ENCODE measurements at places on chromosomes 16 and 17.

GRCh38 chr17:36837195-36837938 lies 99.9 kb upstream of the LHX1 start:
- DNase-seq, result no peak

- DNase-seq, result peak; percentile 8
Measured at GRCh38 chr17:34499576-34499975, 79.8 kb upstream of the TMEM132E start.

GRCh38 chr17:2635675-2636074 lies 42.2 kb downstream of the PAFAH1B1 start:
- DNase-seq, result no peak

- DNase-seq, result no peak
Measured at GRCh38 chr17:45050481-45051059, 862 bp downstream of the DCAKD start.

DNA sequence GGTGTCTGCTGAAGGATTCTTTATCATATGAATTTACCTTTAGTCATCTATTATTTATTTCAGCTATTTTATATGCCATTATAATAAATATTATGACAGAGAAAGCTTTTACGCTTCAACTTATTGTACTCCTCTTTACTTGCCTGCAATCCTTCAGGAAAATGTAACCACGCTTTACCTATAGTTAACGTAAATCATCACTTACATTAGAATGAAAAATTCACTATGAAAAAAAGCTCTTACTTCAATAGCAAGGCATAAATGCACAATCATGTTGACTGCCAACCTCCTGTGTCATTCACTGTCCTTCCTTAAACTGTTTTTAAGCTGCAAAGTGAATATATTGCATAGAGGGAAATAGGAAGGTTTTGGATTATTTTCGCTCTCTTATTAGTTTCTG lies 277.9 kb downstream of the WWOX start:
- DNase-seq, result no peak

DNA sequence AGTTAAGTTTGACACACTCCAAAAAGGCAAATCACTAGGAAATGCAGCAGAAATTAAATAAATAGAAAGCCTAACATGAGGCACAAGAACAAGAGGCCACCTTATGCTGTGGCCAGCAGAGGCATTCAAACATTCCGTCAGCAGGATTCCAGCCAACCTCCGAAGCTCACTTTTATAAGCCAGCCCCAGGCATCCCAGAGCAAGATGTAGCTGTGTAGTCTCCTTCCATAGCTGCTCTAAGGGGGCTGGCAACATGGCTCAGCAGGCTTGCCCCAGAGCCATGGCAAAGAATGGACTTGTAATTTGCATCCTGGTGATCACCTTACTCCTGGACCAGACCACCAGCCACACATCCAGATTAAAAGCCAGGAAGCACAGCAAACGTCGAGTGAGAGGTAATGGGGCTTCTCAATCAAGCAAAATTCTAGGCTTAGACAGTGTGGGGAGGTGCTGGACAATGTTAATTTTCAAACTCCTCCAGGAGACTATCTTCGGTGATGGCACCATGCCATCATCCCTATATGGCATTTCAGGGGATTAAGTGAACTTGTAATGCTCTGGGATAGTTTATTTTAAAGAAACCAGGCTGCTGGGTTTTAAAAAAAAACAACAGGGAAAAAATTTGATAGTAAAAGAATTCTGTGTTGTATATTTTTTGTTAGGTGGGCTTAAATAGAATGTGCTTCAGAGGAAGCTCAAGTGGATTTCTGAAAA lies at the start of gene CLEC3A:
Gene CLEC3A, plus strand, starts transcription at position 202 of the 714 bp plus-strand sequence. Its CDS starts 79 bp downstream, at position 281.
- DNase-seq, result no peak

DNA sequence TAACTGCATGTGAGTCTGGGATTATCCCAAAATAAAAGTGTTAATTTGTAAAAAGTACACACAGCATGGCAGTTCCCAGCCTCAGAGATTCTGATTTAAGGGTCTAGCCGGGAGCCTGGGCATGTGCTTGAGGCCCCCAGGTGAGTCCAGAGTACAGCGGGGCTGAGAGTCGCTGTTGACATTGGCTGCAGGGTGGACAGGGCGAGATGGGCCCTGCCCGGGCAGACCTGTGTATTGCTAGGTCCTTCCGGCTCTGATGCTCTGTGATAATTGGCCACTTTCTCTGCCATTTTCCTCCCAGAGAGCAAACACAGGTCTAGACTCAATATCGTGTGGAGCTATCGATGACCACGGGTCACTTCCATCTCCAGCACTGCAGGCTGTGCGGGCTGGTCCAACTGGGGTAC lies 73.6 kb downstream of the ABCC6 start:
- no peak for DNase-seq

GRCh38 chr17:50182783-50183420 lies 17.1 kb downstream of the SGCA start:
- DNase-seq, result peak; percentile 73

DNA sequence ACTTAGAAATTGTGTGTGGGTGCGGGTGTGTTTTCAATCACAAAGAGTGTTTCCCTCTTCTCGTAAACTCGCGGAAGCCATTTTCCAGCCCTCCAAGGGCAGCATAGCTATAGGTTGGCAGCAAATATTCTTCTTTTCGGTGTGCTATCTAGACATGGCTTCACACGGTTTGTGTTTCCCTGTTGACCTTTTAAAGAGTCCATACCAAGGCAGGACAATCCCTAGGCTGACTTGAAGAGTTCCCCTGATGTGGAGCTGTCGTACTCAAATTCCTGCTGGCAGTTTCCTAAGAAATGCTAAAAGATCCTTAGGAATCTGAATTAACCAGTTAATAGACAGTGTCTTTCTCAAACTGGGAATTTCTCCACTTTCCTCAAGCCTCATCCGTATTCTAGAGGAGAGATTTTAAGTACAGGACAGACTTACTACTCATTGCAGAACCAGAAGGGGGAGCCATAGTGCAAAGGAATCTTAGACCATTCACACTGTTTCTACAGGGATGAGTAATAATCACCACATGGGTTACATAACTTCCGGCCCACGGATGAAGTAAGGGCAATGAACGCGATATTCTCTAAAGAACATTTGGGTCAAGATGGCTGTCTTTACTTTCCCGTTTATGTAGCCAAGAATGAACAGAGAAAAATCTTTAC lies 288.6 kb upstream of the ELAC2 start:
- DNase-seq, result peak; percentile 58

- DNase-seq, result peak; percentile 23
Measured at GRCh38 chr17:41492771-41493170, 3.1 kb upstream of the KRT36 start.

DNA sequence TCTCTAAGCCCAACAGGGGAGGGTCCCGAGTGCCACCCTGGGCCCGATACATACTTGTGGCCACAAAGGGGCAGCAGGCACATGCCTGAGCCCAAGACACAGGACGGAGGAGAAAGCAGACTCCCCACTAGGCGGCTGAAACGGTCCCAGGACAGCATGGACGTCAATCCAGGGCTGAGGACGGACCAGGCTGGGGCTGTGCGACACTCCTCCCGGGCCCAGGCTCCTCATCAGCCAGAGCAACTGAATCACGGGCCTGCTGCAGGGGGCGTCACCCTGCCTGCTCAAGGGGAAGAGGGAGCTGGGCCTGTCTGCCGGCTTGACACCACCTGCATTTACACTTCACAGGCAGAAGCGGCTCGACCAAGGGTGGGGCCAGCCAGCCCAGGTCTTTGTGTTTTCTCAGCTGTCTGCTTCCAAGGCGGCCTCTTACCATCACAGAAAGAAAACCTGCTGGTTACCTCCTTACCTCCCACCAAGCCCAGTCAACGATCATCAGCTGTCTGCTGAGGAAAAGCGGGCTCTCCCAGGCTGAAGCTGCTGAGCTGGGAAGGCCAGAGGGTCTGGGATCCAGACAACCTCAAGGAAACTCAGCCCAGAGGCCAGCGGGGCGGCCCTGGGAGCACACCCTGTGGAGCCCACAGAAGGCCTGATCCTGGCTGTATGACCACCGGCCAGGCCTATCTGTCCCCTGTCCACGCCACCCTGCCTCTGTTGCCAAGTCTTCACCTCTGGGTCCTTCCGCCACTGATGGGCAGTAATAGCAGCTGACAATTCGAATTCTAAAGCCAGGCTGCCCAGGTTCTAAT lies 26.4 kb downstream of the KIFC3 start:
- DNase-seq, result peak; percentile 39

DNA sequence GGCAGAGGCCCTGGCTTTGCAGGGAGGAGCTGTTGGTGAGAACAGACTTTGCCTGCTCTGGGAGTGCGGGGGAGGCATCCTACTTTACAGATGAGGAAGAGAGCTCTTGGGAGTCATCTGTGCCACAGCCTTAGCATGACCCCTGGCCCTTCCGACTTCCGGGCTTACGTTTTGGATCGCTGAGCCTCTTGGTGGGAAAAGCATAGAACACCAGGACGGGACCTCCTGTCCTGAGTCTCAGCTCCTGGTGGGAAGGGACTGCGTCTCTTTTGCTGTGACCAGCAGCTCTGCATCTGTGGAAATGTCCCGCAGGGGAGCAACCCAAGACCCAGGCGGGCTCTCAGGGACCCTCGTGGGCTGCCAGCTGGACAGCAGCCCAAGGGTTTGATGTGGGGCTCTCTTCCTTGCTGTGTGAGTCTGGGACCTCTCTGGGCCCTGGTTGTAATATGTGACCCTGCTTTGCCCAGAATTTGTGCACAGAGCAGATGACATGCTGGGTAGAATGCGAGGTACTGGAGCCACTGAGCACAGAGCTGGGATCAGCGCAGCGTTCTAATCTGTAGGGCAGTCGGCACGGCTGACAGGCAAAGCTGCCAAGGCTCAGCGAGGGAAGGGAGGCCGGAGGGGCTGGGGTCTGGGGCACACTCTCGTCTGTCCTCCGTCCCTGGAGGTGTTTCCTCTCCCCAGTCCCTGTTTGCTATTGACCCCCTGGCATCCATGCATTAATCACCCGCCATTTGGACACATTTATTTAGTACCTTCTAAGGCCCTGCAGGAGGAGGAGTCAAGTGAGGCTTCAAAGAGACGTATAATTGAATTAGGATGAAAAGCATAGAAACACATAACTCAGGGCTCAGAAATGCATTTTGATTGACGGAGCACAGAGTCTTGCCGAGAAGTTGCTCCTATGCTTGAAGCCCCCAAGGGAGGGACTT lies 64.0 kb downstream of the NT5M start:
- no peak for DNase-seq

DNA sequence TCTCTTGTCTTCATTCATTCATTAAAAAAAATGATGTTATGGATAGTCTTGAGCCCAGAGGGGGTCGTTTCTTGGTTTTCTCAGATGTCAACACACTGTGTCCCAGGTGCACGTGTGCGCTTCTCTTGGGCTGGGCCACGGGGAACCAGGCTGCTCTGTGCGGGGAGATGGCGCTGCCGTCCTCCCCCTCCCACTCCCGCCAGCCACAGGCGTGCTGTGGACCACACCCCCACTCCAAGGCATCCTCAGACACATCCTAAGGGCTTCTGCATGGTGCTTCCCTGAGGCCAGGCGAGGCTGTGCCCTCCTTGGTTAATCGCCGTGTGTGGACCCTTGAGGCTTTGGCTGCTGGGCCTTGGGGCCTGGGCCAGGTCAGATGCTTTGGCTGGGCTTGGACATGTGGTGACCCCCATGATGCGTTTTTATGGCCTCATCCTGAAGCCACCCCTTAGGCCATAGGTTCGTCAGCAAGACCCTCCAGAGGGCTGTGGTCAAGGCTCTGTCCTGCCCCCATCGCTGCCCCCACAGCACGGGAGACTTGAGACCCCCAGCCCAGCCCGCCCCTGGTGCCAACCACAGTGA lies 245.7 kb upstream of the CIBAR2 start:
- no peak for DNase-seq

- DNase-seq, result no peak
Measured at GRCh38 chr17:32664936-32665583, 178.3 kb downstream of the CDK5R1 start.

DNA sequence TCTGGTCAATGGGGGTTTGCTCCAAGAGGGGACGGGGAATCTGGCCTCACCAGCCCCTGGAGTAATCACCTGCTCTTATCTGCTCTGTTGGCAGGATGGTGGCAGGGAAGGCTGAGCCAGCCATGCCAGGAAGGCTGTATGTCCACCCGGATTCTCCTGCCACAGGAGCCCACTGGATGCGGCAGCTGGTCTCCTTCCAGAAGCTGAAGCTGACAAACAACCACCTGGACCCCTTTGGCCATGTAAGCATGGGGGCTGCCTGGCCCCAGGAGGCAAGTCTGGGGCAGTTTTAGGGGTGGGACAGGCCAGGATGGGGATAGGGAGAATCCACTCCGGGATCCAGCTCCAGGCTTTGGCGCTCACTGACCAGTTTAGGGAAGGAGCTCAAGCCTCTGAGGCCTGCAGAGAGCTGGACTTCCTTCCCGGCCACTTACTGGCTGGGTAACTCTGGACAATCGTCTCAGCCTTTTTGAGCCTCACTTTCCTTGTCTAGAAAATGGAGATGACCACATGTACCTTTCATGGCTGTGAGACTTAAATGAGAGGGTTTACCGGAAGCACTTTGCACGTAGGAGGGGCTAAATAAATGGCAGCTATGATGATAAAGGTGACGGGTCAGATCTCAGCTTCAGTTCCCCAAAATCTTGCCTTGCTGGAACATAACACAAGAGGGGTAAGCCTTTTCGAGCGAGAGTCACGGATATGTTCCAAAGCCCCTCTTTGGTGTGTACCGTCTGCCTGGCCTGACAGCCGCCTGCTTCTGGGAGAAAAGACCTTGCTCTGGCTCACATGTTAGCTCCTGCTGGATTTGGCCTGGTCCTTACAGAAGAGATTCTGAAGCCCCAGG lies 15.4 kb downstream of the TBX4 start:
- DNase-seq, result no peak

DNA sequence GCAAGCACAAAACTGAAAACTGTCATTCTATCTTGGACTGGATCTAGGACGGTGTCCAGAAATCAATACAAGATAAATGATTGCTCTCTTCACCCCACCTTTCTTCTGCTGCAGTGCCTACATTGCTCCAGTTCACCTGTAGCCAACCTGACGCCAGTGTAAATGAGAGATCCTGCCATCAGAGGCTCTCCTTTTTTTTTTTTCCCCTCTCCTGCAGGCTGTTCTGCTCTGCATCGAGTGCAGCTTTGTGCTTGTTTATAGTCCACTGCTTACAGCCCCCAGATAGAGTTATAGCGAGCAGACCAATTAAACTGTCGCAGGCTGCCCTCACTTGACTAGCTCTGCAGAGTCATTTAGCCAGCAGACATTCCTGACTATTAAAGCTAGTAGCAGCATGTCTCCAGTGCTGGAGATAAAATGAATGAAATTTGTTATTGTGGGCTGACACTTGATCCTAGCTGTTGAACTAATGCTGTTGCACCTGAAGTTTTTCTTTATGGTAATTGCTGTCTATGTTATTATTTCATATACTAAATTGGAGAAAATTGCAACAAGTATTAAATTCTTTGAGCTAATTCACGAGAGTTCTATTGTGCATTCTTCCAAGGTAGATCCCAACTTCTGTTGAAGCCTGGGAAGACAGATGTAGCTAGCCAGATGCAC lies 257.1 kb downstream of the FTO start:
- no peak for DNase-seq

DNA sequence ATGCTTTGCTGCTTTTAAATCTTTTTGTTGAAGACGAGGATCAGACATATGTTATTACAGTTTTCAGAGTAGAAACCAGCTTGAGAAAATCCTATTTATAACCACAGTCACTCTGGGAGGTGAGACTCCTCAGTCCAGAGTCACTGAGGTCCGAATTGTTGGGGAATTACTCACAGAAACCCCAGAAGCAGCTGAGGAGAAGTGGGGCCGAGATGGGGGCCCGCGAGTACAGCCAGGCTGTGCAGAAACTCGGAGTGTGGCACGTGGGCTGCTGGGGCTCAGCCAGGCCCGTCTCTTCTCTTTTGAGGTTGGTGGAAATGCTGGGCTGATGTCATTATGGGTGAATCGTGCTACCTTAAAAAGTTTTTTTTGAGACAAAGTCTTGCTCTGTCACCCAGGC lies 14.4 kb upstream of the GNG13 start:
- no peak for DNase-seq

- DNase-seq, result peak; percentile 55
Measured at GRCh38 chr16:57186872-57187854, 1.0 kb downstream of the RSPRY1 start.

Measured in muscle of back (tissue), 13 donors.